ENCODE measurements at places on chromosomes 12 and 14.

- DNase-seq = no peak
Observed at GRCh38 chr12:54932038-54932437, 52.5 kb downstream of the TESPA1 start.

GRCh38 chr12:46360908-46361666, 11.5 kb downstream of the SLC38A2 start:
- DNase-seq = no peak

DNA sequence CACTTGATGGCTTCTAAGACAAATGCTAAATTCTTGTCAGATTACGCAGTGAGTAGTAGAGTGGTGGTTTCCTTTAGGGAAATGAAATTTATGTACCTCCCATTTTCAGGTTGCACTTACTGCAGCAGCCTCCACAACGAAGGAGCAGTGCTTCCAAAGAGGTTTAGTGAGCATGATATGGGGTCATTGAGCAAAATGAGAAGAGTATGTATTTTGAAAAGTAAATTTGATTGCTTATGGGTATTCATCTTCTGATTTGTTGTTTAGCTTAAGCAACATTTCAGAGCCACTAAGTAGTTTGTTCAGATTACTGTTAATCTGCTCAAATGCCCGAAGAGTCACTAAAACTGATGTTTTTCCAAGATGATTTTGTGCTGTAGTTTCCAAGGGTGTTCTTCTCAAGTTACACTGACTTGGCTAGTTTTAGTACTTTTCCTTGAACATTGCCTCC, 493.6 kb downstream of the PCNX1 start:
- DNase-seq = no peak

GRCh38 chr14:80956922-80957321, 1.5 kb downstream of the TSHR start:
- DNase-seq = no peak

DNA sequence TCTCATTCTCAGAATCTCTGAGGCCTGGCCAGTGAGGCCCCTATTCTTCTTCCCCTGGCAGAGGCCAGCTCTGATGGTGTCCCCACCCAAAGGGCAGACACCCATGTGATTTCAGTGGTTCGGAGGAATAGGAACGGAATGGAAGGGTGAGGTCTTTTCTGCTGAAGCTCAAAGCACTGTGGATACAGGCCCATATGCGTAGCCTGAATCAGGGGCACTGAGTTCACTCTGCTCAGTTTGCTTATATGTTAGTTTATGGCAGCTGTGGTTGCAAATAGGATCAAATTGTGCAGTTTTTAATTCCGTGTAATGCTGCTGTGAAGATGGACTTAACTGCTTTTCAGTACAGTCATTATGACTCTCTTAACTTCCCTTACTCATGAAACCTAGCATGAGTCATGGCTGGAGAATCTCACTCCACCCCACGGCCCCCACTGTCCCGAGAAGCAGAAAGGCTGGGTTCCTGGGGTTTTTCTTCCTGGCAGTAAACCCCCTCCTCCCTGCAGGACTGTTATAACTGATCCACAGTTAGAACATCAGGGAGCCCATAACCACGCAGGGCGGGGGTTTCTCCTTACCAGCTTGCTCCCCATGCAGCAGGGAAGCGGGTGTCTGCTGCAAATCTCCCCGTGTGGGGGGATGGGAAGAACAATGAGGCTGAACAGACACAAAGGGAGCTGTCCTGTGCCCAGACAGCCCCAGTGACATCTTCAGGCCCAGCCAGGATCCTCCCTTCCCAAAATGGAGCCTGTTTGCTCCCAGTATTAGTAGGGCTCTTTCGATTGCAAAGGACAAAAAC, 122.7 kb downstream of the SLC38A6 start:
- DNase-seq = no peak

DNA sequence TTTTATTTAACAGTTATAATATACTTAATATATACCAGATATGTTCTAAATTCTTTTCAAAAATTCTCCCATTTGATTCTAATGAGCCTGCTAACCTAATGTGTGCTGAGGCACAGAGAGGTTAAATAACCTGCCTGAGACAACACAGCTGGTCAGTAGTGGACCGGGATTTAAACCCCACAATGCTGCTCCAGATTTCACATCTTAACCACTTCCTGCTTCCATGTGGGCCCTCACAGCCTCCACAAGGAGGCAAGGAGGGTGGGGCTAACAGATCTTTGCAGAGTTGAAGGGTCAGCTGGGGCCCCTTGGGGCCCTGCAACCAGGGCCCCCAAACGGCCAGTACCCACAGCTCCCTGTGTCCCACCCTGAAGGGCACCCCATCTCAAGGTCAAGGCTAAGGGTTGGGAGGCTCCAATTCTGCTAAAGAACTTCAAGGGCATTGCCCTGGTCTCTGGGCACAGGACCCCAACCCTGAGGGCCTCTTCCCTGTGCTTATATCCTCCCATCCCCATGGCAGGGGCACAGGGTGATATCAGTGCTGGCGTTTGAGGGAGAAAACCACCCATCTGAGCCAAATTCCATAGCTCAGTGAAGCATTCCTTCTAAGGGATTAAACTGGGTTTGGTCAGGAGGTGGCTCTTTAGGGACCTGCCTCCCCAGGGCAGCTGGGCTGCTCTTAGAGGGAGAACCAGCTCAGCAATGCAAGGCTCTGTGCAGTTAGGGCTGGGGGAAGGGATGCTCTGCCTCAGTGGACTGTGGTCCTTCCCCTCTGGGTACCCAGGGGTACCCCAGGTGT, 2.2 kb downstream of the KRT80 start:
- no peak for DNase-seq

DNA sequence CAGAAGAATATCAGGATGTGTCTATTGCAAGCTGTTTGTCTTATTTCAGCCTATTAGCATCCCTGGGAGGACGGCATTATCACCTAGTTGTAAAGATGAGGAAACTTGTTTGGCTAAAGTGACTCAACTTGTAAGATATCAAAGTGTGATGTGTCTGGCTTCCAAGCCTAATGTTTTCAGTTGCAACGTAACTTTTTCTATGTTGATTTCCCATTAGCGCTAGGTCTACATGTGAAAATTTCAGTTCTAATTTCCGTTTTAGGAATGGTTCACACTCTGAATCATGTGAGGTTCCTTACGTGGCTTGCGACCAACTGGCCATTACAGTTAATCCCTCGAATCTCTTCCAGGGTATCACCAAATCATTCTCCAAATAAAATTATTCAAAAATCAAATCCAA, 58.0 kb downstream of the LLPH start:
- no peak for DNase-seq

DNA sequence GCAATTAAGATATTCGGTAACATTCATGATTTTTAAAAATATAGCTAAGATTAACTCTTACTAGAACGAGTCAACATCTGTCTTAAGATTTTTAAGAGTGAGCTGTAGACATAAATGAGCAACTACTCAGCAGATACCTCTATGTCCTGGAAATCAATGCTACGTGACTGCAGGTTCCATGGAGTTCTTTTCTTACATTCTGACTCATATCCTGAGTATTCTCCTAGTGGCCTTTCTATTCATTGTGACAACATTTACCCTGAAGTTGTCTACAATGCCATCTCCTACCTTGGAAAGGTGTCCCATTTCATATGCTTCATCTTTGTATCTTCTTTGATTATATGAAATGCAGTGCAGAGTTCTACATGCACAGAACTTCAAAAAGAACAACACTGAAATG, 59.9 kb downstream of the PKP2 start:
- DNase-seq = no peak

- no peak for DNase-seq
Observed at GRCh38 chr12:88416786-88417185, 163.5 kb downstream of the KITLG start.

DNA sequence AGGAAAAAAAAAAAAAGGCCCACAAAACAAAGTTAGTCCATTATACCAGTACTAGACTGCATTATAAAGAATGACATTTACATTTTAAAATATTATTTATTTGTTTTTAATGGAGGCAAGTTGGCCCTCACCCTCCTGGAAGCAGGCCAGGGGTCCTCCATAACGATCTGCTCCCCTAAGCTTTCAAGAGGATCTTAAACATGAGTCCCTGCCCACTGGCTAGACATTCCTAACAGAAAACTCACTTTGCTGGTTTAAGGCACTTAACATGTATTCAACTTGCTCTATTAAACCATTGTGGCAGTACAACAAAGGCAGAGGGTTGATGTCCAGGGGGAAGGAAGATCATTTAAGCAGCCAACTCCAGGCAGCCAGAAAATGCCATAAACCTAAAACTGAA, 111.4 kb downstream of the STXBP6 start:
- DNase-seq = no peak

DNA sequence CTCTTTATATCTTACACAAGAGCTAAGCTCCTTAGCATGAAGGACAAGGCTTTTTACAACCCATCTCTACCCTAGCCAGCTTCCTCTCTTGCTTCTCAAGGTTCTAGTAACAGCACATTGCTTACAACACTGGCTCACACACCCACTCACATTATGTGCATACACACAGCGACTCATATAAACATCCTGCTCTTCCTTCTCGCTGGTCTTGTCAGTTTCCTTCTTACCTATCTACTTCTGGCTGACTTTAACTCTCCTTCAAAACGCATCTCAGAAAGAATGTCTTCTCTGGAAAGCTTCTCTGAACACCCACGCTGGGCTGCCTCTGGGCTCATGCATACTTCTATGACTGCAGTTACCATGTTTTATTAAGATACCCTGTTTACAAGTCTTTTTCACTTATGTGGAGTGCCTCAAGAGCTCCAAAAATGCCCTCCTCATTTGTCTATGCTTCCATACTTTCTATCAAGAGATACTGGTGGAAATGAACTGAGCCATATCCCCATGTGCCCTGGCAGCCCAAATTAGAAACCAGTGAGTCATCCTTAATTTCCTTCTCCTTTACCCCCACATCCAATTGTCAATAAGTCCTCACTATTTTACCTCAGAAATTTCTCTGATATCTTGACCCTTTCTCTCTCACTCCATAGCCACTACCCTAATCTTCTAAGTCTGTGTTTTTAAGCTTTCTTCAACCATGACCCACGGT, 126.9 kb upstream of the KRAS start:
- DNase-seq = no peak

GRCh38 chr12:49654715-49655114, 31.4 kb downstream of the PRPF40B start:
- DNase-seq = no peak

GRCh38 chr14:94058128-94058673, 22.8 kb downstream of the DDX24 start:
- no peak for DNase-seq

DNA sequence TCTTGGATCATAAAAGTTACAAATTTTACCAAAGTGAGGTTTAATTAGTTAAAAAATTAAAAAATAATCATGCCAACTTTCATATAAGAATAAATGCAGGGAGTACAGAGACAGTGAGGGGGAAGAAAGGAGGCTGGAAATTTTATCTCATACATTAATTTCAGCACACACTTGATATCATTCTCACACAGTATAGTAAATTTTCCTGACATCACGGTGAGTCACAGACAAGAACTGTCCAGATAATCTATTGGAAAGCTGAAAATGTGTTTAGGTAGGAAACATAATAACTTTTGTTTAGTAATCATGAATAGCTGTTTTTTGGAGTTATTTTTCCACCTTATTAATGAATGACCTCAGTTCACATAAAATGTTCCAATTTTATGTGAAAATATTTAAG, 1204.8 kb downstream of the GALC start:
- DNase-seq = no peak

DNA sequence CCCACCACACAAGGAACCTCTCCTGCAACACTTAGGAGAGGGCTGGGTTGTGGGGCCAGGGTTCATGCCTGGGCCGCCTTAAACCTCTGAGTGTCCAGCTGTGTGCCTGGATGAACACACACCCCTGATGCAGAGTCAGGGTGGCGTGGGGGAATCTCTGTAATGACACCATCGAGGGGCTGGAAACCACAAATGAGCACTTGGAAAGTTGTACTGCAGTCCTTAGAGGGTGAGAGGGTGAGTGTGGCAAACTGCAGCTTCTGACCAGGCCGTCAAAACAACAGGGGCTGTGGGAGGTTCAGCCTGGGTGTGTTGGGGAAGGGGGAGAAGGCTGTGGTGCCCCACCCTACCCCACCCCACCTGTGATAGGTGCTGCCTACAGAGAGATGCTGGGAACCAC, 12.4 kb upstream of the KRT5 start:
- no peak for DNase-seq

DNA sequence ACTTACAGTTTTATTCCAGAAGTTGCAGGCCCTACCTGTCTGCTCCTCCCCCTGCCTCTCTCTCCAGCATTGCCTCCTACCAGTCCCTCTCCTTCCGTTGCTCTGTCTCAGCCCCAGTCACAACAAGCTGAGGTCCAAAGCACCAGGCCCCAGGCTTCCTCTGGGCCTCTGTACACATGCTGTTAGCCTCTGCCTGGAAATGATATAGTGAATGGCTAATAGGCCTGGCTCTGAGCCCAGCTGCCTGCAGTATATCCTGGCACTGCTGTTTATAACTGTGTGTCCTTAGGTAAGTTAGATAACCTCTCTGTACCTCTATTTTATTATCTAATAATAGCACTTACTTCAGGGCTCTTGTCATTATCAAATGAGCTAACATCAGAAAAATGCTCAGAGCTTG, 114.9 kb upstream of the PWP1 start:
- no peak for DNase-seq

DNA sequence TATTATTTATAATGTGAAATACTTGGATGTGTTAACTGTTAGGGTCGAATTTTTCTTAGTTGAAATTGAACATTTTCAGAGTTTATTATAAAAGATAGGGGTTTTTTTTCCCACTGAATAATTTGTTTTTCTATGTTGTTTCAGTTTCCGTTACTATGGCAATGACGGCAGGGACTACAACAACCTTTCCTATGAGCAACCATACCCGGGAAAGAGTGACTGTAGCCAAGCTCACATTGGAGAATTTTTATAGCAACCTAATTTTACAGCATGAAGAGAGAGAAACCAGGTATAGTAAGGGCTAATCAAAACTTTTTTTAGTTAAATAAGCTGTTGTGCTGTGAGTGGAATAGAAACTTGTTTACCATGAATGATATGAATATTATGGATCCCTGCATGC, 35.1 kb upstream of the BMAL2 start:
- DNase-seq = no peak

- no peak for DNase-seq
Observed at GRCh38 chr12:110937104-110937641, 16.8 kb upstream of the MYL2 start.

- DNase-seq = no peak
Observed at GRCh38 chr14:92665661-92666110, 82.7 kb downstream of the LGMN start.

DNA sequence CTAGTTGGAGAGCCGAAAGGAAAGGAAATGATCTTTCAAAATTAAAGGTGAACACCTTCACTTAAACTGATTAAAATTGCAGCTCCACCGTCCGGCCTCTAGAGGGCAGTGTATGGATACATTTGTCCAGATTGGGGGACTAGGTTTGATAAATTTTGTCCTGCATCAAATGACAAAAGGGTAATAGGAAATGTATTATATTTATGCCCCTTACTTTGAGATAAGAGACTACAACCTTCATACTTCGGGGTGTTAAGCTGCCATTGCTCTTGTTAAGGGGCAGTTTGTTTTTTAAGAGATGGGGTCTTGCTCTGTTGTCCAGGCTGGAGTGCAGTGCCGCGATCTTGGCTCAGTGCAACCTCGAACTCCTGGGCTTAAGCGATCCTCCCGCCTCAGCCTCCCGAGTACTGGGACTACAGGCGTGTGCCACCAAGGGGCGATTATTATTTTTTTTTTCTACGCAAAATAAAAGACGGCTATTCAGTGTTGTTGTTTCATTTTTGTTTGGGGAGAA, 818 bp upstream of the SUOX start:
- DNase-seq = no peak

- DNase-seq = no peak
Observed at GRCh38 chr12:105706321-105706972, 376.0 kb downstream of the C12orf75 start.
